Activated T-cell treated with anti-CD3 and anti-CD28 coated beads for 4 hours (primary cell): ENCODE measurements at places on chromosomes 3 and 15.

DNA sequence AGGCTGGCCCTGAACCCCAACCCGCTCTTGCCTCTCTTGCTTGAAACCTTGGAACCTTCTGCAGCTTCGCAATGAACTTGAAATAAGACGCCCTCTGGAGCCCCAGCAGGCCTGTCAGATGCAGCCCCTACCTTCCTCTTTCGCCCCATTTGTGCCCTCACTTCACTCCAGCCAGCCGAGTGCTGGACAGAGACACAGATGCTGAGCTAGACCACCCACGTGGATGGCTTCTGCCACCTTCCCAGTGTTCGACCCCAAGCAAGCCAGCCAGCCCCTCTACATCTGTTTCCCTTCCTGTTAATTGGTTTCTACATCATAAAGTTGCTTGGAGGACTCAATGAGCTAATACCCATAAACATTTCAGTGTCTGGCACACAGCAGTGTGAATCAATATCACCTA, 23.8 kb upstream of the SNRPA1 start:
- DNase-seq: no peak

- no peak for DNase-seq
These were observed 184.4 kb upstream of the ROBO2 start for GRCh38 chr3:76855451-76855850.

DNA sequence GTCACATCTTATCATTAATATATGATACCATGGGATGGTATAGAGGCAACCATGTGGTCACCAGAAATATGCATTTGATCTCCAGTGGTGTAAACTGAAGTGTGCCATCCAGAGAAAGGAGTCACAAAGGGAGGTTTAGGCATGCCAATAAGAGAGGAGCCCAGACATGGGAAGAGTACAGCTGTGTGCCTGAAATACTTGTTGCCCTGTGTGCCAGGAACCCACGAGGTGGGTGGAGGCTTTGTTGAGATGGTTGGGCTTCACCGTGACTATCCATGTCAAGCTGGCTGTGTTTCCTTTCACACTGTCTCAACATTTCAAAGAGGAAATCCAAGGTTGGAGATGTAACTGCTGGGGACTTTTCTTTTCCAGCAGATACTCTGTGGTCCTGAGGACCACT, 43.5 kb downstream of the CACNA2D3 start:
- no peak for DNase-seq

DNA sequence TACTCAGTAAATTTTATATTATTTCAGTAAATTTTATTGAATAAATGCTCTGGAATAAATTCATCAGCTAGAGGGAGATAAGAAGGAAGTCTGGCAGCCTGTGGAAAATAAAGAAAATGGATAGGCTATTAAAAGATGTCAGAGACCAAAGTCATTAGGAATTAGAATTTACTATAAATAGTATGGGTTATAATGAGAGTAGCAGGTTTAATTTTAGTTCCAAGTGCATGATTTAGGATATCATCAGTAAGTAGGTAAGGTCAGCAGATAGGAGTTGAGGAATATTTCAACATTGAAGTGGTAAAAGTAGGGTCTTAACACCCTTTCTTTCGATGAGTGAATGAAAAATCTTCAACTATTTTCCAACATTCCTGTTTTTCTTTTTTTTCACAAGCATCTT, 64.6 kb downstream of the SNRPN start:
- no peak for DNase-seq

- no peak for DNase-seq
These were observed 8.5 kb upstream of the DAG1 start for GRCh38 chr3:49461443-49462171.

- DNase-seq: no peak
These were observed 174.9 kb downstream of the XXYLT1 start for GRCh38 chr3:195096053-195096452.

- DNase-seq: no peak
These were observed 438 bp downstream of the SHOX2 start for GRCh38 chr3:158105710-158106253.

GRCh38 chr3:155015776-155016436, 64.2 kb upstream of the MME start:
- DNase-seq: no peak

- no peak for DNase-seq
These were observed 19.8 kb downstream of the CYP19A1 start for GRCh38 chr15:51318382-51319150.

DNA sequence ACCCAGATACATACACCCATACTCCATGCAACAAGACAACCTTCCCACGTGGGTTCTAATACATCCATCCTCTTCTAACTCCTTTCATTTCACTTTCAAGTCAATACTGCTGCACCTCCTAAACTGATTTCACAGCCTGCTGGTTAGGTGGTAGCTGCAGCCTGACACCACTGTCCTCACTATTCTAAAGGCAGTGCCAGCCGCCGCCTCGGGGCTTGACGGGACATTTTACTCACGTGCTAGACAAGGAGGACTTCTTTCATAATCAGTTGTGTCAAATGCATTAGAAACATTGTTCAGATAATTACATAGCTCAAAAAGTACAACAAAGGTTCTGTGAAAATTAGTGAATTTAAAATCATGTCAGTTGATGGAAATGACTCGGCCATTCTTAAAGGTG, 6.3 kb downstream of the UROC1 start:
- no peak for DNase-seq

GRCh38 chr15:28979208-28979841, 93.6 kb downstream of the APBA2 start:
- no peak for DNase-seq
